ENCODE measurements at places on chromosomes 12 and 14.

- peak; percentile 82 for DNase-seq
Observed at GRCh38 chr12:26631846-26632245, 201.1 kb downstream of the ITPR2 start.

DNA sequence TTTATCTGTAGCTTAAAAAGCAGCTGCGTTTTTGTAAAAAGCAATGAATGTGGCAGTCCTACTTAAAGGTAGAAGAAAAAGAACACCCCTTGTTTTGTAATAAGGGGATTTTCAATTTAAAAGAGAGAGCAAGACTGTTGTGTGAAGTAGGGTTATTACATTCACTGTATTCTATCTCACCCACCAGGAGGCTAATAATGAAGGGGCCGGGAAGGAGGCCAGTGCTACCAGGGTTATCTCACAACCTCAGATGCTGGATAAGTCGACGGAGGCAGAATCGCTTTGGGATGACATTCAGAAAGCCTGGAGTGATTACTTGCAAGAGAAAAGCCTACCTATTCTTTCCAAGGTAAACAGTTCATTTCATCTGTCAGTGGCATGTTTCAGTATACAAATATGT is 97.7 kb downstream of the RMST start:
- DNase-seq = no peak

- DNase-seq = no peak
Observed at GRCh38 chr12:4289231-4289878, 15.8 kb downstream of the CCND2 start.

DNA sequence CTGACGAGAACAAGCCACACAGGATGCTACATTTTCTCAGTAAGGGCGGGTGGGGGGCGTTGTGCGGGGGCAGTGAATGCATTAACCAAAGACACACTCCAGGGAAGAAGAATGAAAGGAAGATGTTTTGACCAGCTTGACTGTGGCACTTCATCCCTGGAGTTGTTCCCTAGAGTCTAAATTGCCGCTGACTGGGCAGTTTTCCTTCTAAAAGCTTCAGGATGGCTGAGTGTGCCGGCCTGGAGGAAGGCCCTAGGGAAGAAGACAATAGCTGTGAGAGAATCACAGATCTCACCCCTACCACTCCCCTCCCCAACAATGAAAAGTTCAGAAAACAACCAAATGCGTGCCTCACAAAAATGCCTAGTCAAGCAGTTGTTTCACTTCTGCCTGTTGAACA is 67.2 kb downstream of the NKX2-1 start:
- no peak for DNase-seq

DNA sequence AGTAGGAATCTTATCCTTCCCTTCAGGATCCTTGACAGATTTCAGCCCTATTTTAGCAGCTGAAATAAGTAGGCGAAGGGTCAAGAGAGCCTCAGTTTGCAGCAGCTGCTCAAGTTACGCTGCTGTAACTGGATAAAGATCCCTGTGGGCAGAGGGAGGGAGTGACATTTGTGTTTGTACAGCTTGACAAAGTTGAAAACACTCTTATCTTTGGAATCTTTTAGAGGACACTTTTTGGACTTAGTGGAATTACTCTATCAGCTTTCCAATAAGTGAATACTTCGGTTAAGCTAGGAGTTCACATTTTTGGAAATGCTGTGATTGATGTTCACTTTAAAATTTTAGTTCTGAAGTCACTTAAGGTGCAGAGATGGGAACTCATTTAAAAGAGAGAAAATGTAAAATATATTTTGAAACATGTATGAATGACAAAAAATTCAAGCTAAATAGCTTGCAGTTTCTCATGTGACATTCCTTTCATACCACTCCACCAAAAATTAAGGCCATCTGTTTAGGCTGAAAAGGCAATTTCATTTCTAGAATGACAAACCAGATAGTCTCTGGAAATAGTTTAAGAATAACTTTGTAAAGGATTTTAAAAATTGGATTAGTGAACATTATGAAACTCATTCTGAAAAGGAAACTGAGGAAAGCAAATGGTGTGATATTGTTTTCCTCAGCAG is 55.2 kb downstream of the SLC38A4 start:
- DNase-seq = peak; percentile 76

GRCh38 chr12:92860521-92860920 is 68.6 kb downstream of the EEA1 start:
- DNase-seq = peak; percentile 13

DNA sequence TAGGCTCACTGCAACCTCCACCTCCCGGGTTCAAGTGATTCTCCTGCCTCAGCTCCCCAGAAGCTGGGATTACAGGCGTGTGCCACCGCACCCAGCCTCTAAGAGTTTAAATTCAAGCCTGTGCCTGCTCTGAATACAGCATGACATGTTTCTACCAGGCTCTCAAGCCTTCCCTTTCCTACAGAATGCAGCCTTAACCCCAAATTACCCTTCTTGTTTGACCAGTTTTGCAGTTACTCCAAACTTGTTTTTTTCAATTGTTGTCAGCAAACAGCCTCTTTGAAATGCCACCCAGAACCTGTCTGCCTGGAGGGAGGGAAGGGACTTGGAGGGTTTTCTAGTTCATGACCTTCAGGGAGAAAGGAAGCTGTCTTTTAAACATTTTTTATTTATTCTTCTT is 15.4 kb downstream of the GLTP start:
- no peak for DNase-seq

GRCh38 chr14:59500732-59501131 is 16.4 kb downstream of the JKAMP start:
- no peak for DNase-seq

- no peak for DNase-seq
Observed at GRCh38 chr14:77217551-77217950, 36.0 kb downstream of the TMEM63C start.

DNA sequence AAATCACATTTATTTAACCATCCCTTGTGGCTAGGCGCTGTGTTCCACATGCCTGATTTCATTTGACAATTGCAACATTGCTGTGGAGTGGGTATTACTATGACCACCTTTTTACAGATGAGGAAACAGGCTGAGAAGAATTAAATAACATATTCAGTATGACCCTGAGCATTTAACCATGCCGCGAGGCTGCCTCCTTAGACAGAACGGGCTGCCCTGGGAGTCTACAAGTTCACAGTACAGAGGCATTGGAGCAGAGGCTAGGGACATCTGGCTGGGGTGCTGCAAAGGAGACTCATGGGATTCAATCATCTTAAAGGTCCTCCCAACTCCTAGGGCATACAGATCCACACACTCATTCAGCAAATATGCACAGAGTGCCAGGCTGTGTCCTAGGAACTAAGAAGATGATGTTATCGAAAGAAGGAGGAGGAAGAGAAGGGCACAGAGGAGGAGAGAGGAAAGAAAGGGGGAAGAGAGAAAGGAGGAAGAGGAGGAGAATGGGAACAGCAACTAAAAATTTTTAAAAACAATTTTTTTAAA is 164.7 kb upstream of the CCND2 start:
- DNase-seq = peak; percentile 18

DNA sequence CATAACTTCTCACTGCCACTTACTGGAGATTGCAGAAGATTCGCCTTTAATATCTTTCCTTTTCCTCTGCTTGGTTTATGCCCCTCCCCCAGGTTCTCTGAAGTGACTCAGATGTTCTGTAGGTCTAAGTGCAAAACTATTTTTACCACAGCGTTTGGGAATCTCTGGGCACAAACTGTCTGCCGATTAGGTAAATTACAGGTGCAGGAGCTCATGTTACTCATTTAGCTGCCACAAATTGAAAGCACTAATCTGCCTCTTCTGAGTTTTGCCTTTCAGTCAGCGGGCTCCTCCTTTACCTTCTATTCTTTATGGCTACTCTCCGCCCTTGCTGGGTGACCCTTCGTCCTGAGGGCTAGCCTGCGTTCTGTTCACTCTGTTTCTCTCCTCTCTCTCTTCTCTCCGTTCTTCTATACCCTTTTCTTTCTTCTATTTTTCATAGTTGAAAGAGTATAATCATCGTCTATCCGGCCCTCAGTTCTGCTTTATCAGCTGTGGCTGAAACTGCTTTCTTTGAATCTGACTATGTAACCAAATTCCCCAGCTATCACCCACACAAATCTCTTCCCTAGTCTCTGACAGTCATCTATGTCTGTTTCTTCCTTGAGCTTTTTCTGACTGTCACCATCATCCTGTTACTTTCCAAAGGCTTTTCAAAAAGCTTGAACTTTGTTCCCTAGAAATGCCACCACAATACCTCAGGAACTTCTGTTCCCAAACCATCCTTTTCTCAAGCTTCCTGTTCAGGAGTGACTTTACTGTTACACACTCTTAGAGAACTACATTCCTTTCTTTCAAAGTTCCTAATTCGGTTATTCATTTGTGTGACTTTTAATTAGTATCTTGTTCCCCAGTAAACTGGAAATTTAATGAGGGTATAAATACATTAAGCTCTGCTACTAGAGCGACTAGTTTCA is 4.3 kb upstream of the MYF6 start:
- peak; percentile 79 for DNase-seq

DNA sequence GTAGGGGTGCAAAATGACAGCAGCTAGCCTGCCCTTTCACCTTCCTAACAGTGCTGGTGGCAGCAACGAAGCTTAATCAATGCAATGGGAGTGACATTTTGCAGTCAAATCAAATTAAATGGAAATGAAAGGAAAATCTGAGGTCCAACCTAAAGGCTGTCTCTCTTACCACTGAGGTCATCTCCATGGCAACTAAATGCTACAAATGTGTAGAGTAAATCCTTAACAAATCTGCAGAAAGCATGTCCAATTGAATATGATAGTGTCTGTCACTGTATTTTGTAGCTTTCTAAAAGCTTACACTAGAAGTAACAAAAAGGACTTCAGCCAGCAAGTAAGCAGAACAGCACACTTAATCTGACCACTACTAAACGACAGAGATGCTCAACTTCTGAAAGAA is 488.8 kb downstream of the BCAT1 start:
- DNase-seq = no peak

DNA sequence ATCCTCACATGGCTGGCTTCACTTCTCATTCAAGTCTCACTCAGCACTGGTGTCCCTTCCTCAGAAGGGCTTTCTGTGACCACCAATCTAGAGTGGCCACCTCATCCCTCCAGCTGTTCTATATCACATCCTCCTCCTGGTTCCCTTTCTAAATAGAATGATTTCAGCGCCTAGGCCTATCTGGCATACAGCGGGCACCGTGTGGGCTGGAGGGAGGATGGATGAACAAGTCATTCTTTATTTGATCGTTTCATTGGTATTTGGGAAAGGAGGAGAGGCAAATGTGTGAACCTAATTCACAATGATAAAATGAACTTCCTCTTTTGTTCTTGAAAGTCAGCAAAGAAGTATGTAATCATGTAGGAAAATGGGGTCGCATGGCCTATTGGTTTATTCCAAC is 394.2 kb downstream of the DPF3 start:
- no peak for DNase-seq

GRCh38 chr12:2016862-2017545 is 12.7 kb upstream of the DCP1B start:
- DNase-seq = no peak
